ENCODE measurements at places on chromosomes 11 and 22.

DNA sequence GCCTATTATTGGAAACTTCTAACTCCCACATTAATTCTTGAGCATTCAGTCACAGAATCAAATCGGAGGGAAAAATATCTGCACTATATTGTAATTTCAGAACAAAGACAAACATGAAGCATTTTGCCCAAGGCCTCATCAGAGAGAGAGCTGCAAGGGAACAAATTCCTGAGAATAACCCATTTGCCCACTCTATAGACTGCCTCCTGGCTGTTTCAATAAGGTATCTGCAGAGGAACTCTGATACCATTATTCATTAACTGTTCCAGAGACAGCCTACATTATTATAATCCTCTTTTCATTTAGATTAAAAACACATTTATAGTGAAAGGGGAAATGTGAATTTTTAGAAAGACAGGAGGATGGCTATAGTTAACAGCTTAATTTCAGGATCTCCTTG is 663.9 kb downstream of the DLG2 start:
- DNase-seq, result no peak

GRCh38 chr11:91258876-91259275 is 965.7 kb upstream of the FAT3 start:
- no peak for DNase-seq

DNA sequence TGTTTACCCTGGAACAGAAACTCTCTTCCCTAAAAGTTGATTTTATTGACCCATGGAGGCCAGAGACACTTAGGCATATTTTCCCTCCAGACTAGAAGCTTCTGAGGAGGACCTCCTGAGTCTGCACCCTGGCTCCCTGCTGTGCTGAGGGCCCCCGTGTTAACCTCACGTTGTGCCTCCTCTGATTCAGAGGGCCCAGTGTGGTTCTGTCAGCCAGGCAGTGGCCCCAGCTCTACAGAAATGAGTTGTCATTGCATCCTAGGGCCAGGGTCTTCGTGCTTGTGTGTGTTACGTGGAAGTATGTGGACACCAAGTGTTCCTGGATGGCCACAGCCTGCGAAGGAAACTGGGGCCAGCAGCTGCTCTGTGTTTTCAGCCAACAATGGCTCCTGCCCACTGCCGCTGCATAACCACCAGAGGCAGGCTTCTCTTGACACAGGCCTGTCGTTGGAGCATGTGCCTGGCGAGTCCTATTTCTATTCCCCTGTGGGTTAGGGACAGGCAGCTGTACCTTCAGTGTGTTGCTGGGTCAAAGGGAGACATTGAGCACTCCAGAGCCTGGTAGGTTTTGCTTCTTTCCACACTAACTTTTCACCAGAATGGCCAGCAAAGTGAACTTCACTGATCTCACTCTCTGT is 44.5 kb downstream of the MED15 start:
- no peak for DNase-seq

- DNase-seq, result peak; percentile 47
Measured at GRCh38 chr11:123509737-123510578, 79.9 kb downstream of the GRAMD1B start.

DNA sequence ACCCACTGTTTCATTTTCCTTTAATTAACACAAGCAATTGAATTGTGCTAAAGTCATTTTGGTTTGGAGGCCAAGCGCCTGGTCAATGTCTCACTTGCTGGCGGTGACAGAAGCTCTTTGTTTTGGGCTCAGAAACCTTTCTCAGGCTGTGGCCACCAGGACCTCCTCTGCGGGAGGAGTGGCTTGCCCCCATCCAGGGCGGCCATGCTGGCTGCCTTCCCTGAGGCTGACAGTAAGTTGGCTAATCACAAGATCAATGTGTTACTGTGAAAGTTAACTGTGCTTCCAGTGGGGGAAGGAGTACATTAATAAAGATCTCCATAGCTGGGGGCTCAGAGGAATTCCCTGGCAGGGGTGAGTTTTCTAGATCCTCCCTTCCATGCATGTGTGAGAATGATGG is 1074.5 kb downstream of the NTM start:
- DNase-seq, result no peak

- no peak for DNase-seq
Measured at GRCh38 chr11:29324328-29324727, 692.5 kb downstream of the KCNA4 start.

- DNase-seq, result no peak
Measured at GRCh38 chr22:31922534-31922933, 21.8 kb upstream of the YWHAH start.

DNA sequence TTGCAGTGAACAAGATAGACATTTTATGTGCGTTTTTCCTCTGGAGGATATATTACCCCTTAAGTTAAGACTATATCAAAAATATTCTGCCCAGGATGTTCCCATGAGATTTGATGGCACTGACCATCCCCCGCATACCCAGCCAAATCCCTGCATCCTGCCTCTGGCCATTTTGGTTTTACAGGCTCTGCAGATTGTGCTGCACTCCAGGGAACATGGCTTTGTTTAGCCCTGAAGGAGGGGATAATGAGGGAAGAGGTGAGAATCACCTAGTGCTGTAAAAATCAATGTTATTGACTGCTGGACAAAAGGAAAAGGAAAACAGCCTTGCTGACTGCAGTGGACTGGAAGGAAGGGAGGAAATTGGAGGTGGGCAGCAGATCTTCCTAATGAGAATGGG is 717.4 kb downstream of the DLG2 start:
- DNase-seq, result no peak

DNA sequence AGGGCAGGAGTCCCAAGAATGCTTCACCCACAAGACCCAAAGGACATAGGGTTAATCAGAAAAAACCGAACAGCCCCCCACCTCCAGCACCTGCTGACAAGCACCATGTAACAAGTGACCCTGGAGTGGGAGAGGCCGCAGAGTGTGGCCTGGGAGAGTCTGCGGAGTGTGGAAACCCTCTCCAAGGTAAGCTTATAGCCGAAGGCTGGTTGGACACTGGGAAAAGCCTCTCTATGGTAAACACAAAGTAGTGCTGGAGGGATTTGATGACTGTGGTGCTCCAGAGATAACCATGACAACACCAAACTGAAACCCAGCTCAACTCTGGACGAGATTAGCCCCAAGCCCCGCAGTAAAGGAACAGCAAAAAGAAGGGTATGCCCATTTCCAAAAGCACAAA is 19.2 kb downstream of the ASCL2 start:
- no peak for DNase-seq

DNA sequence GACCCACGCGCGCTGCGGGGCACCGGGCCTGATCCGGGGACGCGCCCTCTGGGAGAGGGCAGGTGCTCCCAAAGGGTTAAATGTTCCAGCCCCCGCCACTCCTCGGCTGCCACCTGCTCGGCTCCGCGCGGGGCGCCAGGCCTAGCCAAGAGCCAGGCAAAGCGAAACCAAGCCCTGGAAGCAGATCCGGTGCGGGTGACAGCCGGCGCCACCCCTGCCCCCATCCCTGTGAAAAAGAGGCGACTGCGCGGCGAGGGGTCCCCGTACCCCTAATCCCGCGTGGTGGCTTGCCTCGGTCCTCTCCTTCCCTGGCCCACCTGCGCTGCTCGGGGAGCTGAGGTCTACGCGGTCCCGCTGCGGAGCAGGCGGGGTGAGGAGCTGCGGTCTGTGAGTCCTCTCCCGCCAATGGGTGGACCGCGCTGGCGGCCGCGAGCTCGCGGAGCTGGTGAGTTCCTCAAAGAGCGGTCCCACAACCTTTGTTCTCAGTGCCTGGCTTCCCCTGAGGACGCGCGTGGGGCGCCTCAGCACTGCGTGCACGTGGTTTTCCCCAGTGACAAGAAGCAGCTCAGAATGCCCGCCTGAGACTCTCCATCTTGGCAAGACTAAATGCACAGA is at the start of gene ME3:
TSS of gene ME3 (minus strand) at position 610 of the 615 bp plus-strand sequence.
- DNase-seq, result no peak

GRCh38 chr22:25666308-25666707 is 75.7 kb upstream of the MYO18B start:
- no peak for DNase-seq

DNA sequence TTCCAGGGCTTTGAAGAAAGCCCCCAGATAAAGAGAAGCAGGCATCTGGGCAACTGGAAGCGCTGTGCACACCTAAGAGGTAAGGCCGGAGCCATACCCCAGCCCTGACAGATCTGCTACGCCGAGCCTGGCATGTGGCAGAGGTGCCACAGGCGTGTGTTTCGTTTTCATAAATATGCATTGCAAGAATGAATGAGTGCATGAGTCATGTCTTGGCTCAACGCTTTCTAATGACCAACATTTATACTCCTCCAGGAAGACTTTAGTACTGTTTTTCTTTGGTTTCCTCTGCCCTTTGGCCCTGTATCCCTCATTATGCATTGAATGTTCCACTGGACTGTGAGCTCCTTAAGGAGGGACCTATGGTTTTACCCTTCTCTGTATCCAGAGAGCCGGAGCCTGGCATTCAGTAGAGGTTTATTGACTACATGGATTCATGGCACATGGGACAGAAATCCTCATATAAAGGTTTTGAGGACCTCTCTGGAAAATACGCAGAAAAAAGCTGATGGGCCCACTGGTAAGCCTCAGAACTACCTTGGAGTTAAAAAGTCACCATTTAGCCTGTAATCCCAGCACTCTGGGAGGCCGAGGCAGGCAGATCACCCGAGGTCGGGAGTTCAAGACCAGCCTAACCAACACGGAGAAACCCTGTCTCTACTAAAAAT is 38.9 kb upstream of the CSNK2A3 start:
- DNase-seq, result no peak

GRCh38 chr22:28146401-28147314 is 227.6 kb upstream of the PITPNB start:
- DNase-seq, result no peak

- no peak for DNase-seq
Measured at GRCh38 chr11:47863189-47863897, 15.2 kb upstream of the NUP160 start.

GRCh38 chr11:47987310-47987709 is 7.0 kb downstream of the PTPRJ start:
- no peak for DNase-seq

- no peak for DNase-seq
Measured at GRCh38 chr11:36530840-36531239, 20.8 kb upstream of the TRAF6 start.

DNA sequence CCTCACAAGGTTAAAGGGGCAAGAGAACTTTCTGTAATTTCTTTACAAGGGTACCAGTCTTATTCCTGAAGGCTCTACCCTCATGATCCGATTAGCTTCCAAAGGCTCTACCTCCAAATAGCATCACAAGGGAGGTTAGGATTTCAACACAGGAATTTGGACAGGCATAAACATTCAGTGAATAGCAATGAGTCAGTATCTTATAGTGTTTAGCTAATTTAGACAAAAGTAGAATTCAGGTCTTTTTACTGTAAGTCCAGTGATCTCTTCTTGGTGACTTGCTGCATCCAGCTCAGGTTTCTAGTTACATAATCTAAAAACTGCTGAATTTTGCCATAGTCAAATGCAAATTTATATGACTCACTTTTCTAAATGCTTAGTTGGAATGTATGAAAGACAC is 1995.6 kb upstream of the RAG2 start:
- DNase-seq, result no peak

DNA sequence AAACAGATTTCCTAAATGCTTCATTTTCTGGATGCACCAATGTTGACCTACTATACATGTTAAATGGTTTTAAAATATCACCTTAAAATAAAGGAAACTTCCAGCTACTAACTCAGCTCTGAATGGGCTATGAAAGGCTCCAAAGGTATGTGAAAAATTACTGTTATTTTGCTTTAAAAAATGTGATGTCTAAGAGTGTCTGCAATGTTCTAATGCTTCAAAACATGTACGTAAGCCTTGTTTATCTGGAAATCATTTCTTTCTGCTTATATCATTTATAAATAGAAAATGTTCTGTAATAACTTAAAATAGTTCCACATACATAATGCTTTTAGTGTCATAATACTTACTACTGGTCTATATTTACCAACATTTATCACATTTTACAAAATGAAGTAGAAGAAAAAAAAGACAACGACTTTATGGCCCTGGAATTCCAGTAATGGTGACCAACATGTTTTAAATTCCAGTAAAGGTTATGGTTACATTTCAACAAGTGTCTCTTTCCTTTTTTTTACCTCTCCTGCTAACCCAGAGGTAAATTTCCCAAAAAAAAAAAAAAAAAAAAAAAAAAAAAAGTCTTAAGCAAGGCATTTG is 2.5 kb downstream of the BDNF start:
- no peak for DNase-seq

DNA sequence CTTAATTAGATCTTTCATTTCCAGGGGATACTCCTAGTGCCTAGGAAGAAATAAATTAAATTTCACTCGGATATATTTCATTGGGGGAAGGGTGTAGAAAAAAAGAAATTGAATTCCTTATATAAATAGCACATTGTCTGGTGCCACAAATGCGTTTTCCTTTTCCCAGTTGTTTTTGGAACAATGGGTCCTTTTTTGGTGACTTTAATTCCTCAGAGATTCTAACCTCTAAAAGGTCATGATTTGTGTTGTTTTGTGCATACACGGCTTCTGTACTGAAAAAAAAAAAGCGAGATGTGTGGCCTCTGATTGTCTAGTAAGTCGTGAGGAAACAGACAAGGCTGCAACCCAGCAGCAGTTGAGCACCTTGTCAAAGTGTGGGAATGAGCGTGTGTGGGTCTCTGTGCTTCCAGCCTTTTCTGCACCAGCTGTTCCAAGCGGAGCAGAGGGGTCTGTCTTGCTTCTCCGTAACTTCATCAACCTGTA is 64.5 kb upstream of the CRTAM start:
- no peak for DNase-seq

DNA sequence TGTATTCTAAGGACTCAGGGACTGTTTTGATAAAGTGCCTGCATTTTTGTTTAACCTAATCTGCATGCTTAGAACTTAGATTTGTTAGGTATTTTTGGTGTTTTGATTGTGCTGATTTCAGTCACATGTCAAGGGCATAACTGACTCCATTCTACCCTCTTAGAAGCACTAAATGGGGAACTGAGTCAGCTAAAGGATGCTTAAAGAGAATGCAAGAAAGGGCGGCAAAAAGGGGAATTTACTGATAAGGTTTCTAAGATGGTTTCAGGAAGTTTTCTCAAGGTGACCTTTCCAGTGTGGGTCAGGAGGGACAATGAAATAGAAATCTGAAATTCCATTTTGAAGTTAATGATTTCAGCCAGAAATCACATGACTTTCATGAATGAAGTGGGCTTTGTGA is 43.0 kb downstream of the MMP20 start:
- DNase-seq, result no peak

- no peak for DNase-seq
Measured at GRCh38 chr11:18768472-18768901, 23.1 kb downstream of the PTPN5 start.

- DNase-seq, result no peak
Measured at GRCh38 chr11:8102965-8103364, 22.0 kb downstream of the TUB start.

DNA sequence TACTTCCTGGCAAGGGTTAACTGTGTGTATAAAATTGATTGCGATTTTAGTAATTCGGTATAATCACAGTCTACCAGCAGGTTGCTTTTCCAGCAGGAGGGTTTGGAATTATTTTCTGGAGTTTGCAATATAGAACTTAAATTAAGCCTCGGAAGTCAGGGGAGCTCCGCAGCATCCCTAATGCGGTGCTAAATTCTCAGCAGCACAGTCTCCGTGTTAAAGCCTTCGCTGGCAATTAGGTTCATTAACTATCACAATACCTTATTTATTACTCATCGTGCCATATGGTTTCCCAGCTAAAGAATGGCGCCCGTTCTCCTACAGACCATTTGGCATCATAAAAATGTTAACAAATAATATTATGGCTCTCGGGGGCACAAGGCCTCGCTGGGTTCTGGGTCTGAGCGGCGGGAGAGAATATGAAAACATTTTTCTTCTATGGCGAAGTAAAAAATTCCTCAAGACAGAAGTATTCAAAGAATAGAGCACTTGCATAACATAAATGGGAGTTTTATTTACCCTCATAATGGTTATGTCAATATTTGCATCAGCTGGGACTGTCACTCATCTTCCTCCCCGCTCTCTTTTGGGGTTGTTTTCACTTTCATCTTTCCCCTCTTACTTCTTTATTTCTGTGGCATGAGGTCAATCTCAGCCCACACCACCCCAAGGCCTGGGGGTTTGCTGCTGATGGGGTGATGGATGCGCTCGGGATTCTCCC is 28.1 kb upstream of the ZBTB16 start:
- no peak for DNase-seq

Data from NCI-H2107 (cell line).